ENCODE measurements at places on chromosomes 6 and 20.

DNA sequence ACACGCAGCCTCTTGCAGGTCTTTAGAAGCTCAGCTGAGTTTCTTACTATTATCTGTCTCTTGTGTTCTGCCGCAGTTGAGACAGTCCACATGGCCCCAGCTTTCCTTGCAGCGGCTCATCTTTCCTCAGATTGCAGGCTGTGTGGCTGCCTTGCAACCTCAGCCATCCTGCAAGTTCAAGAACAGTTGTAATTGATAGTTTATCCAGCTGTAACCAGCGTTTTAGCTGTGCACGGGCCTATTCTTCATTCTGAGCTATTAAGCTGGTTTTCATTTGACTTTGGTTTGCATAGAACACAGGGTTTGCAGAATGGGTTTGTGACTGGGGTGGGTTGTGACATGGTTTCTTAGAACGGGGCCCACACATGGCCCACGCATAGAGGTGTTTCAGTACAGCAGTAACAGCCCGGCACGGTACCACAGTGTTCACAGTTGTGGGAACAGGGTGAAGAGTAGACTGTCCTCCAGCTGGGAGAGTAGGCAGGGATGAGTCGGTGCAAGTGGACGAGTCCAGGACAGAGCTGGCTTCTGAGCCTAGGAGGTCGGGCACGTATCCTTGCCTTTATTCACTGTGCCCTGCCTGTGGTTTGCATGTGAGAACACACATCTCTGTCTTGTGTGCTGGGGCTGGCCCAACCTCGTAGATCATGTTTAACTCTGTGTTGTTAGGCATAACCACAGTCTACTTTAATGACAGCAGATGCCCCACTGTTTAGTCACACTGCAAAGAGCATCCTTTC is 89.2 kb downstream of the RPP40 start:
- peak; percentile 32 for ATAC-seq

DNA sequence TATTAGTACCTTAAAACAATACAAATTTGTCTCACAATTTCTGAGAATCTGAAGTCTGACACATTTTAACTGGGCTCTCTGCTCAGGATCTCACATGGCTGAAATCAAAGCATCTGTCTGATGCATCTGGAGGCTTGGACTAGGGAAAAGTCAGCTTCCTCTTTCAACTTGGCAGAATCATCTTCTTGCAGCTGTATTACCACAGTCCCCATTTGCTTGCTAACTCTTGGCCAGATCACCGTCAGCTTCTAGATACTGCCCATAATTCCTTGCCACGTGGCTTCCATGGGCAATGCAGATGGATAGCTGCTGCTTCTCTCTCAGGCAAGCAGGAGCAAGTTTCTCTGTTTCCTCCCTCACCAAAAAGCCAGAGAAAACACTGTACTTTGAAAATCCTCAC is 1106.4 kb upstream of the CITED2 start:
- peak; percentile 59 for ATAC-seq

GRCh38 chr20:63947638-63948456 is 8.4 kb downstream of the UCKL1 start:
- no peak for ATAC-seq

- peak; percentile 89 for ATAC-seq
These were observed 44.7 kb downstream of the NCOA3 start for GRCh38 chr20:47546184-47547033.

DNA sequence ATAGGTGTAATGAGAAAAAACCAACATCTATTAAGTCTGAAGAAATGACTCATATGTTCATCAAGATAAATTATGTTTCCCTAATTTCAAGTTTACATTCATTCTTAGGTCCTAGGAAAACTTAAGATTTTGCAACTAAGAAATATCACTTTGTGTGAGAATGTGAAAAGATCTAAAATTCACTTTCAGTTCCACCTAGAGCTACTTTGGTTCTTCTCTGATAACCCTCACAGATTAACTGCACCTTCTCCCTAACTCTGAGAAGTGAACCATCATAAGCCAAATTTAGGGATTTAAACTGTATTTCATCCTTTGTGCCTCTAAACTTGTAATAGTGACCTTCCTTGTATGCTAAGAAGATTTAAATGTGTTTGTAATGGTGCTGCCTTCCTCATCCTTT is 213.0 kb downstream of the FRK start:
- no peak for ATAC-seq

- ATAC-seq: no peak
These were observed 159.6 kb downstream of the TMEM200A start for GRCh38 chr6:130525408-130525807.

All from SK-N-SH treated with all-trans-retinoic acid at 6 μM for 48 hours (cell line).